Type B pancreatic cell (in vitro differentiated cells): ENCODE measurements at places on chromosomes 12 and 14. TPM values are rescaled to one million over a fixed set of nuclear protein-coding genes. Genes with fewer than 3 reads are reported as not detected.

Gene KRT78
- 14.7 and 29.1 TPM in 2 replicates for total RNA-seq

Gene GRIN2B
- total RNA-seq = 1.6 and 1.8 TPM in 2 replicates

Gene LRRC10
- not detected in 2 replicates for total RNA-seq

Gene MIP
- total RNA-seq = not detected in 2 replicates

Gene MYH7
- 0.14 TPM in 1 of 2 replicates, not detected in the other for total RNA-seq

Gene TSHR
- 0.65 and 1.6 TPM in 2 replicates for total RNA-seq

Gene GALNT8
- total RNA-seq = 5.2 and 7.1 TPM in 2 replicates

Gene JPH4
- total RNA-seq = 0.33 and 8.3 TPM in 2 replicates

DNA sequence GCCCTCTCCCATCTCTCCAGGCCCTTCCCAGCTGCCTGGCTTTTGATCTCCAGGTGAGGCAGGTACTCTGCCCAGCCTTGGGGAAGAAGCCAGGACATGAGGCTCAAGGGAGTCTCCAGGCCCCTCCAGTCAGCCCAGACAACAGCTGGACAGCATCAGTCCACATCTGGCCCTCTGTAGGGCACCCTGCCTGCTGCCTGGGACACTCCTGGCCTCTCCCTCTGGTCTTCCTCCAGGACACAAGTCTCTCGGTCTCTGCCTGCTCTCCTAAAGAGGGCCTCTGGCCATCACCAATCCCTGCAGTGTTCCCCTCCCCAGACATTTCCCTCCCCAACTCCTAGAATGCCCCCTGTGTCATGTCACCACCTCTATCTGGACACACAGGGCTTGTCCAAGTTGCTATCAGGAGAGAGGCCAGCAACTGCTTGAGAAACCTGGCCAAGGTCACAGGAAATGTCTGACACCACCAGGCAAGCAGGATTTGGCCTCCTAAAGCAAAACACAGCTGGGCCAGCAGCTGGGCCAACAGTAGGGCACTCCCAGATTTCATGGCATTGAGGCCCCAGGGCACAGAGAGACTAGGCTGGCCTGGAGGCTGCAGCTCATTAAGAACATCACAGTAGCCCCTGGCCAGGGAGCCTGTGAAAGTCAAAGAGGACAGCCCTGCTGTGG, 29.0 kb downstream of the LTBP2 start:
- H3K27ac ChIP-seq = no peak overlapping the region
- H3K4me3 ChIP-seq = no peak overlapping the region
- H3K36me3 ChIP-seq = no peaks in the 10 kb centered on the region
- no peak for DNase-seq
- H3K4me1 ChIP-seq = peaks cover 5% of the 10 kb centered on the region

GRCh38 chr14:38336298-38336697, 80.4 kb upstream of the CLEC14A start:
- H3K4me3 ChIP-seq = no peak overlapping the region
- no peak for DNase-seq
- no peaks in the 10 kb centered on the region for H3K4me1 ChIP-seq
- no peak overlapping the region for H3K27ac ChIP-seq

- H3K27ac ChIP-seq = no peak overlapping the region
- no peaks in the 10 kb centered on the region for H3K36me3 ChIP-seq
- no peak for DNase-seq
Observed at GRCh38 chr12:47945341-47945728, 18.1 kb upstream of the TMEM106C start.

DNA sequence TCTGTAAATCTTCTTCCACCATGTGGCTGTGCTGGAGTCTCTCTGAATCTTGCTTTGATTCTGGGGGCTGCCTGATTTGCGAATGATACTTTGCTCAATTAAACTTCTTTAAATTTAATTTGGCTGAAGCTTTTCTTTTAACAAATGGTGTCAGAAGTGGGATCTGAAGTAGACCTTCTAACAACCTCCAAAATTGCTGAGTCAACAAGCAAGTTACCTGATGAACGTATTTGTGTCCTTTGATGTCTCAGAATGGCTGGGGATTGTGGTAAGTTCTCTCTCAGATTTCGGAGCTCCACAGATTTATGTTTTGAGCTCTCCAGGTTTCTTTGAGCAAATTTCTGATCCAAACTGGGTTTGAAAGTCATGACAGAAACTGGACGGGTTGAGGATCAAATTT, 1.9 kb upstream of the OR4E1 start:
- H3K27me3 ChIP-seq = peaks cover 4% of the 10 kb centered on the region
- no peak overlapping the region for H3K27ac ChIP-seq
- DNase-seq = no peak
- no peaks in the 10 kb centered on the region for H3K4me1 ChIP-seq
- H3K4me3 ChIP-seq = no peak overlapping the region
- no peaks in the 10 kb centered on the region for H3K36me3 ChIP-seq

GRCh38 chr14:68501614-68502052, 291.2 kb downstream of the ZFP36L1 start:
- H3K36me3 ChIP-seq = peaks cover 12% of the 10 kb centered on the region
- no peak for DNase-seq

- no peak for DNase-seq
- no peaks in the 10 kb centered on the region for H3K4me1 ChIP-seq
- H3K27me3 ChIP-seq = no peaks in the 10 kb centered on the region
- no peak overlapping the region for H3K27ac ChIP-seq
- no peaks in the 10 kb centered on the region for H3K36me3 ChIP-seq
Observed at GRCh38 chr12:48356041-48356768, 5.5 kb upstream of the ZNF641 start.

- H3K4me3 ChIP-seq = peak within 1 kb of the TSS; percentile 86
- H3K27ac ChIP-seq = peak within 1 kb of the TSS; percentile 55
- no peak for DNase-seq
- H3K27me3 ChIP-seq = peaks cover 19% of the 10 kb centered on the region
Observed at GRCh38 chr14:105168496-105168978, at the start of gene JAG2. JAG2 (minus strand) TSS chr14:105168776; CDS start chr14:105168420, 356 bp downstream.

DNA sequence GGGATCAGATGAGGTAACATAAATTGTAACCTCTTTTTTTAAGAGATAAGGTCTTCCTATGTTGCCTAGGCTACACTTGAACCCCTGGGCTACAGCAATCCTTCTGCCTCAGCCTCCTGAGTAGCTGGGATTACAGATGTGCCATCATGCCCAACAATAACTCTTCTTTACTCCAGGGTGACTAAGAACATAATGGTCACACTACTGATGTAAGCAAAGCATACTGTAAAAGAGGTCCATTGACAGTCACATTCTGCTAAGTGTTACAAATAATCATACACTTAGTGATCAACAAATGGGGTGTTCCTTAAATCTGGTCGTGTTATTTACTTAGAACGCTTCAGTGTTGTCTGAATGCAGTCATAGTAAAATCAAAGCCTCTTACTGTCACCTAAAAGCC, 68.9 kb downstream of the EPS8 start:
- peaks cover 7% of the 10 kb centered on the region for H3K36me3 ChIP-seq
- no peak overlapping the region for H3K27ac ChIP-seq
- H3K4me1 ChIP-seq = peaks cover 4% of the 10 kb centered on the region
- H3K4me3 ChIP-seq = no peak overlapping the region
